ENCODE measurements at places on chromosomes 7 and 10.

DNA sequence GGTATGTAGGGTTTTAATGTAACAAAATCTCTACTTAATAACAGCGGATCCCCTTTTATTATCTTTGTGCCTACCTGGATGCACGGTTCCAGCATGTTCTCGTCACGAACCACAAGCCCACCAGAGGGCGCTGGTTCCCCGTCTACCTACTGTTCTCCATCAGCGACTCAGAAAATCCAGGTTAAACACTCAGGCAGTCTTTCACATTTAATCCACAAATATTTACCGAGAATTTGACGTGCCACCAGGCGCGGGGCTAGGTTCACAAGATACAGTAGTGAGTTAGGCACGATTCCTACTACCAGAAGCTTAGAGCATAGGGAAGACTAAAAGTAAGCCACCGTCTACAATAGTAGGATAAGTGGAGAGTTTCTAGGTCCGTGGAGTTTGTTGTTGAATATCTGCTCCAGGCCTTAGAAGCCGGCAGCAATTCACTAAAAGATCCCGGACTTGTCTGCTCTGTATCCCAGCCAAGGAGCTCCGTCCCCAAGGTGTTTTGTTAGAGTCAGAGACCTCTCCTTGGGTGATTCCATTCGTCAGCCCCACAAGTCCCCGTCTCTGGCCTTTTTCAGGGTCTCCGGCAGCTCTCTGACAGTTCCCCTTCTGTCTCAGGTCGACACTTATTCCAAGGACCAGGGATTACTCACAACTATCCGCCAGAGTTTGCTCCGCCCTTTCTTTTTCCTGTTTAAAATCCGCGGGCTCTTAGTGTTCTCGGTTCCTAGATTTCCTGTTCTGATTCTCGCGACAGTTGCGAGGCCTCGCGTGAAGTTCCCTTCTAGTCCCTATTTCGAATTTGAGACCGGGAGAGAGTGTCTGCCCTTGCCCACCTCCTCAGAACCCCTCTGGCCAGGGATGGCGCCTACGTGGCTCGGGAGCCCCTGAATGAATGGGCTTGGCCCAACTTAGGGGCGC lies 1.5 kb upstream of the KAZALD1 start:
- DNase-seq, result peak; percentile 90

GRCh38 chr7:27161721-27162560 lies 3.4 kb downstream of the HOXA9 start:
- DNase-seq, result no peak

GRCh38 chr10:51468424-51468823 lies 231.0 kb downstream of the CSTF2T start:
- DNase-seq, result no peak

DNA sequence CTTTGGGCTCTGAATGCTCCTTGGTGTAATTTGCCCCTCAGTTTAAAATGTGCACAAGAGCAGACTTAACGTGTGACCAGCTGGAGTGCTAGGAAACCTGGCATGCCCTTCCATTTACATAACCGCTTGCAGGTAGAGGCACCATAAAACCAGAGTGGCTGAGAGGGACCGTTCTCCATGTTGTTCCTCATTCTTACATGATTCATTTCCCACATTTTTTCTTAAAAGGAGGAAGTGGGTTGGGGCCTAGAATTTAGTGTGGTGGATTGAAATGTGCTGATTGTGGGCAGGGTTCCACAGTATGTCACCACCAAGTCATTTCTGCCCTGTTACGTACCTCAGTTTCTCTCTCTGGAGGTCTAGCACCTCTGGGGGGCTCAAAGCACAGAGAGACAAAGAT lies 375.8 kb upstream of the VSTM2A start:
- no peak for DNase-seq

Measured in activated T-helper 1 cell treated with anti-CD3 and anti-CD28 coated beads, Interleukin-2, amount 50 U/mL, for 16 hours (primary cell).